ENCODE measurements at places on chromosomes 3 and 15. TPM values are rescaled to one million over a fixed set of nuclear protein-coding genes. Genes with fewer than 3 reads are reported as not detected.

GRCh38 chr3:69095636-69096035 is 10.9 kb downstream of the ARL6IP5 start:
- H3K36me3 ChIP-seq = peaks cover 29% of the 10 kb centered on the region
- DNase-seq = no peak
- peak overlapping the region; percentile 90 for H3K27ac ChIP-seq

- H3K4me3 ChIP-seq = no peak within 1 kb of the TSS
- no peak within 1 kb of the TSS for H3K27ac ChIP-seq
- no peaks in the 10 kb centered on the region for H3K4me1 ChIP-seq
These were observed at the start of gene PYDC2 for GRCh38 chr3:191461113-191461595. TSS of gene PYDC2 (plus strand) at chr3:191461163. CDS start at chr3:191461163, 0 bp downstream.

- no peak overlapping the region for H3K4me3 ChIP-seq
- H3K27me3 ChIP-seq = no peaks in the 10 kb centered on the region
- H3K36me3 ChIP-seq = no peaks in the 10 kb centered on the region
- no peaks in the 10 kb centered on the region for H3K4me1 ChIP-seq
These were observed 208.7 kb downstream of the MECOM start for GRCh38 chr3:169454823-169455222.

GRCh38 chr15:68278595-68279405 is 1.3 kb downstream of the FEM1B start:
- H3K4me3 ChIP-seq = peak overlapping the region; percentile 89
- peaks cover 2% of the 10 kb centered on the region for H3K36me3 ChIP-seq
- H3K4me1 ChIP-seq = peaks cover 30% of the 10 kb centered on the region
- peak overlapping the region; percentile 94 for H3K27ac ChIP-seq
- H3K27me3 ChIP-seq = no peaks in the 10 kb centered on the region
- DNase-seq = no peak

DNA sequence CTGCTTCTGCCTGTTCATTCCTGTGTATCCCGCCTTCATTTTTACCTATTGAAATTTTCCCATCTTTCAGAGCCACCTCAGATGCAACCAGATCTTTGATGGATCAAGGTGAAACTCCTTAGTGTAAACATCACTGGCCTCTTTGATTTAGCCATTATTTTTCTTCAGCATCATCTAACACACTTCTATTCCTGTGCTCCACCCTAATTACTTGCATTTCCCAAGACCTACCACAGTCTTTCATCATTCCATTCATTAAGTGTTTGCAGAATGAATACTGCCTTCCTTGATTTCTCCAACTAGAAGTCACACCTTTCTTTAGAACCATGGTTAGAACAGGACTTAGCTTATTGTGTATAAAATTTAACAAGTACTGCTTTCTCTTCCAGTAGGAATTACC is 55.5 kb upstream of the SKIL start:
- no peak overlapping the region for H3K4me3 ChIP-seq
- H3K27ac ChIP-seq = no peak overlapping the region

DNA sequence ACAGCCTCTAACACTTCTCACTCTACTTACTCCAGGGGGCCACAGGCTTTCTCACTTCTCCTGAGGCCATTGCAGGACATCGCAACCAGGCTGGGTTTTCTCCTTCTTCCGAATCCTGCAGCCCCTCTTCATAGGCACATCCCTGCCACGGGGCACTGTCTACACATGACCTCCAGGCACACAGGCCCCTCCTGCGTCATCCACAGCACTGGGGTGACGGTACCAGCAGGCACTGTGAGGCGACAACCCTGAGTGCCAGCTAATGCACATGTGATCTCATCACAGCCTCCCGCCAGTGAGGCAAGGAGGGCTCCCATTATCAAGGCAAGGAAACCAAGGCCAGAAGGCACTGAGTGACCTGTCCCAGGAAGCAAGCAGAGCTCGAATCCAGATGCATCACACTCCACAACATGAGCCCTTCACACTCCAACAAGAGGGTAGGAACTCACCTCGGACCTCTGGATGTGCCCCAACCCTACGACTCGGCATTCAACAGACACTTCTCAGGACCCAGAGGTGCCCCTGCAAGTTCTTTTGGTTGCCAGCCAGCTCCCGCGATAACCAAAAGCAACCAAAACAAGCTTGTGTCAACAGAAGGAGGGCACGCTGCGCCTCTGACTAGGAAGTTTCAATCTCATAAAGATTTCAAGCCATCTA is 16.7 kb downstream of the FAM174B start:
- H3K27me3 ChIP-seq = peaks cover 28% of the 10 kb centered on the region
- no peaks in the 10 kb centered on the region for H3K36me3 ChIP-seq
- no peaks in the 10 kb centered on the region for H3K4me1 ChIP-seq
- no peak overlapping the region for H3K4me3 ChIP-seq
- DNase-seq = no peak
- H3K27ac ChIP-seq = no peak overlapping the region

Gene OXTR
- 0.10 TPM for total RNA-seq

- H3K4me3 ChIP-seq = no peak overlapping the region
- H3K36me3 ChIP-seq = peaks cover 19% of the 10 kb centered on the region
- H3K27ac ChIP-seq = no peak overlapping the region
- H3K4me1 ChIP-seq = peaks cover 30% of the 10 kb centered on the region
These were observed 37.3 kb downstream of the ANP32A start for GRCh38 chr15:68783226-68784058.

Gene PRSS50
- not detected for total RNA-seq

- no peaks in the 10 kb centered on the region for H3K27me3 ChIP-seq
- no peak overlapping the region for H3K4me3 ChIP-seq
- DNase-seq = no peak
- H3K4me1 ChIP-seq = no peaks in the 10 kb centered on the region
- no peak overlapping the region for H3K27ac ChIP-seq
These were observed 35.2 kb downstream of the BDH1 start for GRCh38 chr3:197520311-197521276.

DNA sequence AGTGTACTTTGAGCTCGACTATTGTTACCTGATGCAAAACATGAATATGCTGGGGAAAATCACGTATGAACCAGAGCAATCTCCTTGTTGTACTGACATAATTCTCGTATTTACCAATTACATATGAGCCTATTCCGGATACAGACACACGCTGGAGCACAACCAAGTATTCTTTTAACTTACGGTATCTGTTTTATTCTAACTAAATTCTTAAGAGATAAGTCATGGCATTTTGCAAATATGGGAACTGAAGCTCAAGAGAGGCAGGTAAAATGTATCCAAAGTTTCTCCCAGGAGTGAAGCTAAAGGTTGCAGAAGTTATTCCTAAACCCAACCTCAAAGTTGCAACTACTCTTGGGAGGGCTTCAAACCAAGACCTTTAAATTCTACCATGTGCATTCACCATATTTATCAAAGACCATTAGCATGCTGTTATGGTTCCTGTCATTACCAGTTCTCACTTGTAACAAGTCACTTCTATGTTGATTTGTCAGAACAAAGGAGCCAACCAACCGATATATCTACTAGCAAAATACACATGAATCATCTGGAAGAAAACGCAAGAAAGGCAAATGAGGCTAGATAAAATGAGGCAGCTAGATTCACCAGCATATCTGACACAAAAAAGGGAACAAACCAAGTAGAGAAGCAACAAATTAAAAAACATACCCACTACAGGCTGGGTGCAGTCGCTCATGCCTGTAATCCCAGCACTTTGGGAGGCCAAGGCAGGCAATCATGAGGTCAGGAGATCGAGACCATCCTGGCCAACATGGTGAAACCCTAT is 17.8 kb downstream of the TBL1XR1 start:
- H3K4me3 ChIP-seq = no peak overlapping the region
- H3K4me1 ChIP-seq = peaks cover 42% of the 10 kb centered on the region
- H3K27ac ChIP-seq = no peak overlapping the region

- peak overlapping the region; percentile 86 for H3K27ac ChIP-seq
- H3K27me3 ChIP-seq = no peaks in the 10 kb centered on the region
- peaks cover 20% of the 10 kb centered on the region for H3K4me1 ChIP-seq
- H3K36me3 ChIP-seq = peaks cover 55% of the 10 kb centered on the region
- no peak overlapping the region for H3K4me3 ChIP-seq
- DNase-seq = no peak
These were observed 72.1 kb upstream of the ACAD9 start for GRCh38 chr3:128807186-128807830.
